T-helper 1 cell (primary cell): ENCODE measurements at places on chromosomes 7 and 10.

GRCh38 chr7:153504288-153505075, 547.7 kb upstream of the DPP6 start:
- DNase-seq = no peak

DNA sequence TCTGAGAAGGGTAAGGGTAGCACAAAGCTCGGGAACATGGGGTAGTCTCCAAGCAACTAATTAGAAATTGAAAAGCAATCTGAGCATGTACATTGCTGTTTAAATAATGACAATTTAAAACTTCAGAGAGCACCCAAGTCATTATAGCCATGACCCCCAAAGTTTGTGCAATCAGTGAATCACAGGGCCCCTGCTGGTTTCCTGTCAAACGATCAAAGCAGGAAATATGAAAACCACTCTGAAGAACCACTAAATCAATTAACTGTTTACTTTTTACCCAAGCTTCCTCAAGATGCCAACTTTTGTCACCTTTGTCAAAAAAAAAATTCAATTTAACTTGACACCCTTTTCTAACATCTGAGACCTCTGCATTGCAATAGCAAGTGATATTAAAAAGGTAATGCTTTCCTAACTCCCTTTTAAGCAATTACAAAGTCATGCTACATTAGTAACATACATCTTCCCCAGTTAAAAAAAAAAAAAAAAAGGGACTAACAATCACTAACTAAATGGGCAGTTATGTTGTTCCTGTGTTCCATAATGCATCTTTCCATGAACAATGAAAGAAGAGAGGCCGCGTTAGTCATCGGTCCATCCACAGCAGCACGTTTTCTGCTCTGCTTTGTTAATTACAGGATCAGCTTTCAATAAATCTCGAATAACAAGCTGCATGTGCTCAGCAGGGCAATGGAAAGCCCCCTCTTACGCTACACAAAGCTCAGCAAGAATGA, 80.6 kb downstream of the ETV1 start:
- DNase-seq = peak; percentile 48

DNA sequence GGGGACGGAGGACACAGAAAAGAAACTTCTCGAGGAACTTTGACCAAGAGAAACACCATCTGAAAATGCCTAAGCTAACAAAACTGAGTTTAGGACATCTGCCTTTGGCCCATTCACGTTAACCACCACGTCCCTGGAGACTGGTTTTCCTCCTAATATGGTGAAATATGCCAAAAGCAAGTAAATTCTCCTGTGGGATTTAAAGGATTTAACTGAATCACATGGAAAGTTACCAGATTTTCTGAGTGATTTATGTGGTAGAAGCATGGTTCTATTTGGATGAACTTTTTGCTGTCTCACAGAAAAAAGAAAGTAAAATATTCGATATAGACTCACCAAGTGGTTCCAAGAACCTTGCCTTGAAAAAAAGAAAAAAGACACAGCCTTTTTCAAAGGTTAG, 30.4 kb upstream of the BMPER start:
- DNase-seq = no peak

DNA sequence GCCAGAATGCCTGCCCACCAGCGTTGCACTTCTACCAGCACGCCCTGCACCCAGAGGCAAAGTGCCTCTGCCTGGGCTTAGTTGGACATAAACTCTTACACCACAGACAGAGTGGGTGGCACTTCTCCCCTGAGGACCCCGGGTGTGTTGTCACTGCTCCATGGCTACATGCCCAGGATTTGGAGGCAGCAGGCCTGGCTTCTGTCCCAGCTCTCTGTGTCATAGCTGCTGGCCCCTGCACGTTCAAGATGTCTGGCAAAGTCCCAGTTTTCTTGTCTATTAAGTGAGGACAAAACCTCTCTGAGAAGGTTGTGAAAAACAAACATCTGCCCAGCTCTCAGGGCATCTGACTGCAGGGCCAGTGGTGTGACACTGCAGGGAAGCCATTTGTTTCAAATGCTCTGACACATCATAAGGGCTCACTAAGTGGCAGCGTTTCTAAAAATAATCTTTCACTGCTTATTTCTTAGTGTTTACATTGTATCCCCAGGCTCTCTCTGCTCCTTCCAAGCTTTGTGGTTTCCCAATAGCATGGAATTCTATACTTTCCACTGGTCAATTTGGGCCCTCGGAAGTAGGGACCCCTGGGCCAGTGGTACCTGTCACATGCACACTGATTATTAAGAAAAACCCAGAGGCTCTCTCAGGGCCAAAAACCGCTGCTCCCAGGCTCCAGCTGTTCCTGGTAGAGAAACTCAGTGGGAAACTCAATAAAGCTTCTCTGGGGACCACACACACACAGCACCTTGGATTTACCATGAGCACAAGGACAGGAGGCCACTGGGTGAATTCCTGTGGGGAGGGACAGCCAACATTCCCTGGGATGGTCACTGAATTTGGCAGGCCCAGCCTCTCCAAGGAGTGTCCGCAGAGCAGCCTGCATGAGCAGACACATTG, 86.2 kb upstream of the ANLN start:
- DNase-seq = no peak

DNA sequence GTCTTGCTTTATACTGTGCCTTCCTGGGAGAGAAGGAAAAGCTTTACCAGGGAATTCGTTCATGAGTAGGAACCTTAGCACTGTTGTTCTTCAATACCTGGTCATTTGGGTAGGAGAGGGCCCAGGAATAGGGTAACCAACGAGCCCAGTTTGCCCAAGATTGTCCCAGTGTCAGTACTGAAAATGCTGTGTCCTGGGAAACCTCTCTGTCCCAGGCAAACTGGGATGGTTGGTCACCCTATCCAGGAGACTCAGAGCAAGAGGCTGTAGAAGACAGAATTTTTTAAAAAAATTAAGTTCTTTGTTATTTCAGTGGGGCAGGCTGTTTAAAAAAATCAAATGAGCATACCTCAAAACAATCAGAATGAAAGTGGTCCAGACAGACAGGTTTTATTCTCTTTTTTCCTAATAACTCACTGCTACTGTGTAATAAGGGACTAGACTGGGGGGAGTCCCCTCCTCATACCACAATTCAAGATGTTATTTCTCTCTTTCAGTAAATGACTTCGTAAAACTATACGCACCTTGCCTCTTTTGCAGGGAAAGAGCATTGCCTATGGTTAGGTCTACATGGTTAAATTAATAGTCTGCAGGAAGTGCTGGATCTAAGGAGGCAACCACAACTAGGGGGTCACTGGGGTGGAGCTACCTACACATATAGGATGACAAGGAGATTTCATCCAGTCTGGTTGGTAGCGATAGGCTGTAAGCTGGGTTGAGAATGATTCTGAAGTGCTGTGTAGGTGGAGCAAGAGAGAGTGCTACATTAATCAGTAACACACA, 41.1 kb upstream of the FAM133B start:
- DNase-seq = peak; percentile 74

- DNase-seq = no peak
These were observed 41.4 kb upstream of the SGCE start for GRCh38 chr7:94697035-94697974.

- no peak for DNase-seq
These were observed 29.3 kb downstream of the RBM48 start for GRCh38 chr7:92557808-92558362.
